ENCODE measurements at places on chromosomes 7 and 10.

- DNase-seq = peak; percentile 22
These were observed 593.4 kb upstream of the GHITM start for GRCh38 chr10:83545901-83546391.

GRCh38 chr10:21161647-21162046 is 264.5 kb upstream of the NEBL start:
- DNase-seq = no peak

DNA sequence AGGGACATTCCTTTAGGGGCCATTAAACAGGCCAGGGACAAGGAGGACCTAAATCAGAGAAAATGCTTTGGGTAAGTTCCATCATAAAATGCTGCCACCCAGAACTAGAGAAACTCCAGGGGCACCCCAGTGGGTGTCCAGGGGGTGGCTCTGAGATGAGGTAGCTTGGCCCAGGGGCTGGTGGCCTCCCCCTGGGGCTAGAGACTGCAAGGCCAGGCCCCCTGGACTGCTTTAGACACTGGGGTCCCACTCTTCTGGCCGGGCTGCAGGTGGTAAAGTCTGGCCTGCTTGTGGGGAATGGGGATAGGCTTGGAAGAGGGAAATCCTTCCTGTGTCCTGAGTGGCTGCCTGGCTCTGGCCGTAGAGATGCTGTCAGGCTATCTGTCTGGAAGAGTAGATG is 169.6 kb upstream of the PODXL start:
- DNase-seq = no peak

GRCh38 chr10:70913893-70914240 is 25.5 kb upstream of the PCBD1 start:
- no peak for DNase-seq

DNA sequence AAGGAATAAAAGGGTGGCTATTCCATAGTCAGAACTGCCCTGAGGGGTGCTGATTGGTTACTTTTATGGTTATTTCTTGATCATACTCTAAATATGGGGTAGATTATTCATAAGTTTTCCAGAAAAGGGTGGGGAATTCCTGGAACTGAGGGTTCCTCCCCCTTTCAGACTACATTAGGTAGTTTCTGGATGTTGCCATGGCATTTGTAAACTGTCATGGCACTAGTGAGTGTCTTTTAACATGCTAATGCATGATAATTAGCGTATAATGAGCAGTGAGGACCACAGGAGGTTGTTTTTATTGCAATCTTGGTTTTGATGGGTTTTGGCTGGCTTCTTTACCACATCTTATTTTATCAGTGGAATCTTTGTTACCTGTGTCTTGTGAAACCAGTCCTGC is 26.5 kb upstream of the POT1 start:
- DNase-seq = no peak

GRCh38 chr7:37899712-37900247 is 16.8 kb downstream of the SFRP4 start:
- no peak for DNase-seq

GRCh38 chr10:109914966-109915365 is 8.3 kb downstream of the XPNPEP1 start:
- peak; percentile 19 for DNase-seq

- peak; percentile 51 for DNase-seq
These were observed 80.6 kb downstream of the NRCAM start for GRCh38 chr7:108375668-108376067.

- no peak for DNase-seq
These were observed 41.5 kb upstream of the NMT2 start for GRCh38 chr10:15209827-15210509.

- DNase-seq = no peak
These were observed 12.8 kb upstream of the PROSER2 start for GRCh38 chr10:11810313-11810766.

DNA sequence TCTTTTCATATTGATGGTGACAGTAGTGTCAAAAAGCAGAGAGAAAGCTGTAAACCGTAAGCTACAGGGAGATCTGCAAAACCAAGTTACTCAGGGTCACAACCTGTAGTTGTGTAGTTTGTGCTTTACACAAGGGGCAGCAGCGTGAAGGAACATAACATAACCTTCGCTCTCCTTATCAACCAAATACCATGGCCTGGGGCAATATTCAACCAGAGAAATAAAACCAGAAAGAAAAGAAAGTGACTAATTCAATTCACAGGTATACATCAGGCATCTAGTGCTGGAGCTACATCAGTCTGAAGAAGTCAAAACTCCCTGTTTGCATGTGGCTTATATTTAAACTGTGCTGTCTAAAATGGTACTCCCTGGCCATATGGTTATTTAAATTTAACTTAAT is 224.3 kb downstream of the TWIST1 start:
- no peak for DNase-seq

GRCh38 chr10:42950606-42951485 is 126.0 kb upstream of the RET start:
- no peak for DNase-seq

- no peak for DNase-seq
These were observed 21.0 kb downstream of the COBL start for GRCh38 chr7:51295440-51296245.

- DNase-seq = peak; percentile 41
These were observed 19.9 kb upstream of the GPAM start for GRCh38 chr10:112203328-112204076.

GRCh38 chr7:12865593-12865992 is 178.2 kb downstream of the ARL4A start:
- DNase-seq = no peak

- DNase-seq = peak; percentile 32
These were observed 112.4 kb upstream of the JAZF1 start for GRCh38 chr7:28292834-28293526.

GRCh38 chr7:99806839-99807478 is 20.9 kb upstream of the CYP3A43 start:
- no peak for DNase-seq

- DNase-seq = no peak
These were observed 15.7 kb upstream of the ARMC3 start for GRCh38 chr10:22911889-22912762.

GRCh38 chr10:80406204-80406603 is 2.1 kb upstream of the PRXL2A start:
- no peak for DNase-seq

GRCh38 chr7:117916309-117916708 is 43.1 kb upstream of the CTTNBP2 start:
- no peak for DNase-seq

DNA sequence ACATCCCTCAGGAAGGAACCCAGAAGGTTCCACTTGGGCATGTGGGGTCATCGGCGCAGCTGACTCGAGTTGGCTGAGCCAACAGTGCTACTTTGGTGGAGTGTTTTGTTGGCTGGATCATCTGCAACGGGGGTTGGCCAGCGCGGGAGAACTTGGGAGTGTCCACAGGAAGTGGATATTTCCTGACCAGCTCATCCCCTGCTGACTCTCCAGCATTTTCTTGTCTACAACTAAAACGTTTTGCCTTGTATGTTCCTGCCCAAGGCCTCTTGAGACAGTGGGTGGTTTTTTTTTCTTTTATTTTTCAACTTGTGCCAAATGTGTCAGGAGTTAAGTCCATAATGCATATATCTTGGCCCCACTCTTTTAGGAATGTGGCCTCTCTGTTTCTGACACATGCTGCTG is 208.6 kb downstream of the ZNF365 start:
- DNase-seq = no peak

DNA sequence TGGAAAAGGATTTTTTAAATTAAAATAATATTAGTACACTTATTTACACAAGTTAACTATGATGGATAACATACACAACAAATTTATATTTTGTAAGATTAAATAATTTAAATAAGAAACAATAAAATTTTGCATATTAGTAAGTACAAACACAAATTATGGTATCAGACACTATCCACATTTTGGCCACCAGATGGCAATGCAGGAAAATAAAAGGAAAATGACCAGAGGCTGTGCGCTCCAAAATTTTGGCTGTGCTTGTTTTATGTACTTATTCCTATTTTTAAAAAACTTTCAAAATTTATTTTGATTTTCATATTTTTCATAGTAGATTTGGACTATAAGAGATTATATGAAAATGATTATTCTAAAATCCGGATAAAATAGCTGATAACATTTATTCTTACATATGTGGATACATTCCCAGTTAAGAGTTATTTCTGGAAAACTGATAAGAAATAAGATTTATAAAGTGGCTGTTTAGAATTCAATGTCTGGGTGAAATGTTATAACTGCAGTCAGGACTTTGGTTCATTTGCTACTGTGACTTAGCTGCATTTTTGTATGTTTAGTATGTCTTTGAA is 274.7 kb upstream of the HGF start:
- DNase-seq = no peak

- DNase-seq = no peak
These were observed 717.0 kb upstream of the MBL2 start for GRCh38 chr10:53489335-53490182.

DNA sequence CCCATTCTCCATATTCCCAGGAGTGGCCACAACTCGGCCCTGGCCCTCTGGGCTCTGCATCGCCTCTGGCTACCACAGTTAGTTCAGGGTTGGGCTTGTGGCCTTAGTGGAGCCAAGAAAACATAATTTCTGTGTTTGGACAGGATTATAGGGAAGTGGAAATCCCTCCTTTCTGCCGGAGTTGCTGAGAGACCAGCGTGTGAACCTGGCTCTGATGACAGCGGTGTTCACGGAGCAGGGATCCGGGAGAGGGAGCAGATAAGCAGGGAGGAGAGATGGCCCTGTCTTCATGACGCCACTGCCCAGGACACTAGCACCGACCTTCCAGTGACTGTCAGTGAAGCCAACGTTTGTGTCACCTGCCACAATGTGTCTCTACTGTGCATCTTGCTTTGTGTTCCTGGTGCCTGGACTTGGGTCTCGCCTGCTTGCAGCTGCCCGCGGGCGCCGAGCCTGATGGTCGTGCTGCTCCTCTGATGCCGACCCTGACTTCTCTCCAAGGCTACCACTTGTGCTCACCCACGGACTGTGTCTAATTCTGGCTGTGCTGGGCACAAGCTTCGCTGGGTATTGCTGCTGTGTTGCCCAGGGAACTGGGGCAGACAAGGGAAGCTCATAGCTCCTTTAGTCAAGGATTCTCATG is 67.0 kb upstream of the VIPR2 start:
- no peak for DNase-seq

GRCh38 chr7:90723233-90723632 is 127.1 kb downstream of the CDK14 start:
- DNase-seq = no peak

DNA sequence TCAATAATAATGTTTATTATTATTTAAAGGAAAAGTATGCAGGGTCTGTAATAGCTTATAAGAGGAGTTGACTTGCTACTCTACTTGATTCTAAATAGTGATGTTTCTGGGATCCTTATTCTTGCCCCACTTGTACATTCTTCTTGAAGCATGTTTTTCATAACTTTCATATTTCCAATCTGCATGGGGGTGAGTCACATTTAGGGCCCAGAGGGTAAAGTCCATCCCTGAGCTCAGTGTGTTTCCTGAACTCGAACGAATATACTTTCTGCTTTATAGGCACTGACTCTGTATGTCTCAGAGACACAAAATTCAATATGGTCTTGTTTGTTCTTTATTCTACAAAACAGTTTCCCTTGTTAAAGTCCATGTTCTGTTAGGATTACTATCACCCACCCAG is 61.0 kb upstream of the SMIM30 start:
- no peak for DNase-seq

DNA sequence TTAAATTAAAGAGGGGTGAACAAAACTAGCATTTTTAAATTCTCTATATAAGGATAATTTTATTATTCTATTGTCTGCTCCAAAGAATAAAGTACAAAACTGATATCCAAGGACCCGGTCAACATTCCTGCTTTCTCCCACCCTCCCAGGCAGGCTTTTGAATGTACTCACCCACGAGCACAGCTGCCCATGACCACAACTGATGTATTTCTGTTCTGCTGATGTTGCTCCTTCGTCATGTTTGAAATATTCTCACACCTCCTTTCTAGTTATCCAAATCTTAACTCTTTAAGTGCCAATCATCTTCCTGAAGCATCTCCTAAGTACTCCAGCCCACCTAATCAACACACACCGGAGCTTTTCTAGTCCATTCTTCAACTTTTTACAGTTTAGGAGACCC is 46.7 kb downstream of the CALD1 start:
- no peak for DNase-seq

- no peak for DNase-seq
These were observed 732.8 kb downstream of the ZWINT start for GRCh38 chr10:55628260-55628701.

DNA sequence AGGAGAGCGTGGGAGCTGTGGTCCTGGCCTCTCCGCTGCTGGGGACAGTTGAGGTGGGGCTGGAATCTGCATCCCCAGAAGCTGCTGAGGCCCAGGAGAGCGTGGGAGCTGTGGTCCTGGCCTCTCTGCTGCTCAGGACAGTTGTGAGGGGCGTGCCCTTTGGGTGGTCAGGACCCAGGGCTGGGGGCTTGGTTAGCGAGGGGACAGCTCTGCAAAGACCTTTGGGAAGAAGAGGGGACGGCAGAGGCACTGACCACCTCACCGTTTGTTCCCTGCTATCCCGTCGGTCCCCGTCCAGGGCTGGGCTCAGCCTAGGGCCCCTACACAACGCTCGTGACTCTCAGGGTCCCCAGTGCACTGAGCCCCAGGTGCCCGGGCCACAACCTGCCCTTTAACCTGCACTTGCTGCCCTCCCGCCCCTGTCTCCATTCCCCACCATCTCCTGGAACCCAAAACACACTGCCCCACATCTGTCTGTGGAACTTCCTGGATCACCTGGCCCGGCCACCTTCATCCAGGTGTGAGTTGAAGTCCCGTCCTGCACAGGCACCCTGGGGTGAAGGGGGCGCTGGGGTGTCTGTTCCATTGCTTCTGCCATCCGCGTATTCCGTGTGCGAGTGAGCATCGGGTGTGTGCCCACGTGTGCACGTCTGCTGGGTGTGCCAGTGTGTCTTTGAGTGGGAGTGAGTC is 14.1 kb downstream of the FOXL3 start:
- DNase-seq = no peak

DNA sequence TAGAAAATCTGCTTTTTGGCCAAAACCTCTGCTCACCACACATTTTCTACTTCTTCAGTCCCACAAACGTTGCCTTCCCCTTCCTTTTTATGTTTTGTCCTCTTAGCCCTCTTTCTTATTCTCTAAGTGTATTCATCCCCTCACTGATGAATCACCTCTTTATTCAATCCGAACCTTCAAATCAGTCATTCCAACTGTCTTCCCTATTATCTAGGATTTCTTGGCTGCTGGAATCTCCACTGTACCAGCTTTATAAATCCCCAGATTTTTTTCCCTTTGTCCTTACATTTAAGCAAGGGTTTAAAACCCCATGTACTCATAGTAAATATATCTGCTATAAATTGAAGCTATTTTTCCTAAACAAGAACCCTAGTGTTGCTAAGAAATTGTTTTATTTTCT is 176.9 kb downstream of the SEMA3A start:
- no peak for DNase-seq

DNA sequence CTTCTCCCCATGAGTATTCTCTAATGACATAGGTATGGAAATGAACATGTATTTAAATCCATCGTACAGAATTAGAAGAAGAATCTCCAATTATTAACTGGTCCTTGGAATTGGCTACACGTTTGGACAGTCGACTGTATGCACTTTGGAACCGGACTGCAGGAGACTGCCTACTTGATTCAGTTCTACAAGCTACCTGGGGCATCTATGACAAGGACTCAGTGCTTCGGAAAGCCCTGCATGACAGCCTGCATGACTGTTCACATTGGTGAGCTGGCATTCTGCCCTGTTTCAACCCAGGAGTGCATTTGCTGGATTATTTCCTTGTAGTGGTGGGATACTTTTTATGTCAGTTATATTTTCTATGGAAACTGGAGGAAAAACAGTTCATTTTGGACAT is 32.2 kb downstream of the ZRANB1 start:
- no peak for DNase-seq

- no peak for DNase-seq
These were observed 99.8 kb downstream of the HBP1 start for GRCh38 chr7:107268594-107268993.

- no peak for DNase-seq
These were observed 239.7 kb upstream of the INHBA start for GRCh38 chr7:41942468-41943093.

Measured in GM06990 (cell line).